ENCODE measurements at places on chromosomes 12 and 14. TPM values are rescaled to one million over a fixed set of nuclear protein-coding genes. Genes with fewer than 3 reads are reported as not detected.

ESR2 gene
- not detected for total RNA-seq

CD4 gene
- not detected for total RNA-seq

ALX1 gene
- not detected for total RNA-seq

CLEC14A gene
- total RNA-seq = 0.20 TPM

MIP gene
- 0.15 TPM for total RNA-seq

SLC24A4 gene
- not detected for total RNA-seq

RPL10L gene
- total RNA-seq = not detected

LMNTD1 gene
- total RNA-seq = 2.2 TPM

TRPV4 gene
- total RNA-seq = 0.81 TPM

KLHDC1 gene
- 0.20 TPM for total RNA-seq

HOXC6 gene
- 2.5 TPM for total RNA-seq

MLH3 gene
- 5.0 TPM for total RNA-seq

TSPAN8 gene
- not detected for total RNA-seq

RGS6 gene
- not detected for total RNA-seq

GPR65 gene
- total RNA-seq = 0.05 TPM

PIWIL1 gene
- not detected for total RNA-seq

CDKN3 gene
- total RNA-seq = 179 TPM

ATP2A2 gene
- 86.9 TPM for total RNA-seq

ABHD12B gene
- total RNA-seq = not detected

STYK1 gene
- total RNA-seq = 5.9 TPM

EXOC3L4 gene
- total RNA-seq = not detected

C1QL4 gene
- total RNA-seq = 0.39 TPM

MYH6 gene
- not detected for total RNA-seq

NOVA1 gene
- total RNA-seq = not detected

TCL1B gene
- not detected for total RNA-seq

PTPRQ gene
- 0.22 TPM for total RNA-seq

OR11H12 gene
- not detected for total RNA-seq

PSMD9 gene
- 65.7 TPM for total RNA-seq
